HepG2 (cell line): ENCODE measurements at places on chromosomes 5 and 9. TPM values are rescaled to one million over a fixed set of nuclear protein-coding genes. Genes with fewer than 3 reads are reported as not detected.

Gene OBP2B
- total RNA-seq, result not detected in 2 replicates

Gene CCL28
- not detected in 2 replicates for total RNA-seq

Gene ADAM19
- 0.24 and 0.38 TPM in 2 replicates for total RNA-seq

Gene PCAT7
- 2.3 and 3.2 TPM in 2 replicates for total RNA-seq

- no peaks in the 10 kb centered on the region for H3K4me1 ChIP-seq
- no peak overlapping the region for H3K4me3 ChIP-seq
- H3K27me3 ChIP-seq, result no peaks in the 10 kb centered on the region
- H3K36me3 ChIP-seq, result no peaks in the 10 kb centered on the region
Observed at GRCh38 chr5:145660897-145661640, 174.1 kb downstream of the PRELID2 start.

GRCh38 chr5:132219981-132220380 is 7.7 kb downstream of the P4HA2 start:
- H3K27ac ChIP-seq, result no peak overlapping the region
- no peak for DNase-seq
- no peaks in the 10 kb centered on the region for H3K27me3 ChIP-seq
- peaks cover 5% of the 10 kb centered on the region; the same call in 1 of the 2 replicates for H3K36me3 ChIP-seq
- peaks cover 16% of the 10 kb centered on the region for H3K4me1 ChIP-seq
- H3K4me3 ChIP-seq, result no peak overlapping the region

- no peaks in the 10 kb centered on the region for H3K4me1 ChIP-seq
- H3K27ac ChIP-seq, result no peak overlapping the region
- peaks cover 31% of the 10 kb centered on the region for H3K36me3 ChIP-seq
- H3K27me3 ChIP-seq, result no peaks in the 10 kb centered on the region
Observed at GRCh38 chr9:19294219-19294618, 63.7 kb downstream of the DENND4C start.
